ENCODE measurements at places on chromosomes 11 and 22. TPM values are rescaled to one million over a fixed set of nuclear protein-coding genes. Genes with fewer than 3 reads are reported as not detected.

KCTD14 gene
- not detected for total RNA-seq

DNA sequence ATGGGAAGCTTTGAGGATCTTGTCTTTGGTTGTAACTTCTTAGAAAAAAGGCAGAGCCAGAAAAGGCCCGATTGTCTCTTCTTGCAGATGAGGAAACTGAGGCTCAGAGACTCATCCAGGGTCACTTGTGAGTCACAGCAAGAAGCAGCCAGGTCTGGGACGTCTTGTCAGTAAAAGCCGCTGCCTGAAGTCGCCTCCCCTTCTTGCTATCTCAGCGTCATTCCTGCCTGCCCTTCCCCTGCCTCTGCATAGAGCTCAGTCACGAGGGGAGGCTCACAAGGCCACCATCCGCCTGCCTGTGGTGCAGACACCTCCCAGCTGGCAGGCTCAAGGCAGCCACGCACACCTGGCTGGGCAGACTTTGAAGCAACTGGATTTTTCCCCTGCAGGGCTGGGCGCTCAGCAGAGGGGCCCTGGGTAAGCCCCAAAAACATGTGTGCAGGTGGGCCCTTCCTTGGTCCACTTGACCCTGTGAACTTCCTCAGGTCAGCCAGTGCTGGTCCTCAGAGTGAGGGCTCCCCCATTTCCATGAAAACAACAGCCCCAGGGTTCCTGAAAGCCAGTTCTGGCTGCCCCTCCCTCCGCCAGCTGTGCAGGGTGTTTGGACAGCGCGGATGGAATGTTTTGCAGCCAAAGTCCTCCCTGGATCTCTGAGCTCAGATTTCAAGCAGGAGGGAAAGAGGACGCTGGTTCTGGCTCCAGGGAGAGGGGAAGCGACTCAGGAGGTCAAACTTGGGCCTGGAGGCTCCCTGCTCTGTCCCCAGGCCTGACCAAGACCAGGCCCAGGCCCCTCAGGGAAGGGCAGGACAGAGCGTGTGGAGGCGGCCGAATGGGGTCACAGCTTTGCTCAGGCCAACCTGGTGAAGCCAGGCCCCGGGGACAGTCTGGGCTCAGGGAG is 6.0 kb upstream of the RAB3IL1 start:
- no peak for DNase-seq

YIF1A gene
- total RNA-seq = 154 TPM

DNA sequence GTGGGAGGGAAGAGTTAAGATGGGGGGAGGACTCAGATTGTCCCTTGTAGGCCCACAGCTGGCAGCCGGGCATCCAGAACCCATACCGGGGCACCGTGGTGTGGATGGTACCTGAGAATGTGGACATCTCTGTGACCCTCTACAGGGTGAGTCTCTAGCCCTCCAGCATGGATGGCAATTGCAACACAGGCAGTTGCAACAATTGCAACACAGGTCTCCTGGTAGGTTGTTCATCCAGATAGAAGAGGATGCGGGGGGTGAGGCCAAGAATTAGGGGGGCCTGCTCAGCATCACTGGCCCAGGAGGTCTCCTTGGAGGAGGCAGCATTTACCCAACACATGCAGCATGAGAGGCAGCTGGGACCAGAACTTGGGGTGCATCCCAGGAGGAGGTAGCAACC is 3.4 kb downstream of the EHBP1L1 start:
- no peak for DNase-seq

GRCh38 chr11:38680746-38681145 is 2082.7 kb upstream of the RAG2 start:
- no peak for DNase-seq

DNA sequence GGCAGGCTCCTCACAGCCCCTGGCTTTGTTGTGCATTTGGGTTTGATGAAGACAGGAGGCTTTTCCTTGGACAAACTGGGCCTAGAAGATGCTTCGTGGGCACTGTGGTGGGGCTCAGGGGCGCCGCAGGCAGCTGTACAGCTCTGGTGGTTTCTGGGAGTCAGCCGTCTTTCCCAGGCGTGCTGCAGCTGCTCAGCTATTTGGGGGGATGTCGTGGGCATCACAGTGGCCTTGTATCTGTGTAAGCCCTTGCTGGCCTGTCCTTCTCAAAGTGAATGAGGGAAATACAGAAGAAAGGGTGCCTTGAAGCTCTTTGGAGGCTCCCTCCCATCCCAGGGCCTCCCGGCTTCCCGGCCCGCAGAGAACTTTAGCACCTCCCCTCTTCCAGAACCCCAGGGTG is 89.5 kb downstream of the TBC1D22A start:
- no peak for DNase-seq

- no peak for DNase-seq
These were observed 36.9 kb upstream of the WT1 start for GRCh38 chr11:32472226-32472625.

- DNase-seq = no peak
These were observed 37.2 kb upstream of the RAG2 start for GRCh38 chr11:36635066-36635862.

DNA sequence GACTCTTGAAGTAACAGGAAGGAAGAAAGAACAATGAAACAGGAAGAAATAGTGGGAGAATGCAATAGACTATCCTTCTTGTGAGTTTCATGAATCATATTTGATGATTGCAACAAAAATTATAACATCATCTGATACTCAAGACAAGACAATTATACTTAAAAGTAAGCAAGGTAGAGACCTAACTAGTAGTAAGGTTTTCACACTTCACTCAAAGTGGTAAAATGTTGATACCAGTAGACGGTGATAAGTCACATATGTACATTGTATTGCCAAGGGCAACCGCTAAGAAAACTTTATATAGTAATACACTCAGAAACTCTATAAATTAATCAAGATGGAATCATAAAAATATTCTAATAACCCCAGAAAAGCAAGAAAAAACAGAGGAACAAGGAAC is 107.8 kb downstream of the CYP2R1 start:
- no peak for DNase-seq

GSTT2 gene
- total RNA-seq = not detected

- no peak for DNase-seq
These were observed 68.9 kb downstream of the C11orf65 start for GRCh38 chr11:108398439-108398838.

- DNase-seq = no peak
These were observed 61.7 kb downstream of the CHRDL2 start for GRCh38 chr11:74669211-74670160.

APOBEC3B gene
- not detected for total RNA-seq

DNA sequence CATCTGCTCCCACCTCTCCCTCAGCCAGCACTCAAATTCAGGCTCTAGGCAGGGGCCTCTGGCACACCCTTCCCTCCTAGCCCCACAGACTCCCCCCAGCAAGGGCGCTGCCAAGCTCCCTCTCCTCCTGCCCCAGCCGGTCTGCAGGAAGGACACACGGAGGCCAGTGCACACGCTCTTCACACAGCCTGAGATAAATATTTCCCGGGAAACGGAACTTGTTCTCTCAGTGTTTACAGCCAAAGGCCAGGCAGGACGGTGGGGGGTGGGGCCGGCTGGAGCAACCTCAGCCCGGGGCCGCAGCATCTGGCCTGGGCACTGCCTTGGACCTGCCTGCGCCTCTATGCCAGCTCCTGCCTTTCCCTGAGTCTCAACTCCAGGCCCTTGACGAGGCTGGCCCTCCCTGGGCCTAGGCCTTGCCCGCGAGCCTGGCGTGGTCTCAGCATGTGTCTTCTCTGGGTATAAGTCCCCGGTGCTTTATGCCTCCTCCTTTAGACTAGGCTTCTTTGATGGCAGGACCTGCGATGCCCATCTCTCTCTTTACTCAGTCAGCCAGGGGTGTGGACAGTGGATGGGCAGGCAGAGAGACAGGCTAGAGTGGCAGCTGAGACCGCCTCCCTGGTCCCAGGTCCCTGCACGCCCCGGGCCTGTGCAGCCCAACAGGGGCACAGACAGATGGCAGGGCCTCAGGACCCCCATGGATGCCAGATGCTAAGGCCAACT is 48.4 kb downstream of the PDE2A start:
- no peak for DNase-seq

- DNase-seq = peak; percentile 73
These were observed 15.2 kb downstream of the PRR33 start for GRCh38 chr11:1876361-1877063.

DNA sequence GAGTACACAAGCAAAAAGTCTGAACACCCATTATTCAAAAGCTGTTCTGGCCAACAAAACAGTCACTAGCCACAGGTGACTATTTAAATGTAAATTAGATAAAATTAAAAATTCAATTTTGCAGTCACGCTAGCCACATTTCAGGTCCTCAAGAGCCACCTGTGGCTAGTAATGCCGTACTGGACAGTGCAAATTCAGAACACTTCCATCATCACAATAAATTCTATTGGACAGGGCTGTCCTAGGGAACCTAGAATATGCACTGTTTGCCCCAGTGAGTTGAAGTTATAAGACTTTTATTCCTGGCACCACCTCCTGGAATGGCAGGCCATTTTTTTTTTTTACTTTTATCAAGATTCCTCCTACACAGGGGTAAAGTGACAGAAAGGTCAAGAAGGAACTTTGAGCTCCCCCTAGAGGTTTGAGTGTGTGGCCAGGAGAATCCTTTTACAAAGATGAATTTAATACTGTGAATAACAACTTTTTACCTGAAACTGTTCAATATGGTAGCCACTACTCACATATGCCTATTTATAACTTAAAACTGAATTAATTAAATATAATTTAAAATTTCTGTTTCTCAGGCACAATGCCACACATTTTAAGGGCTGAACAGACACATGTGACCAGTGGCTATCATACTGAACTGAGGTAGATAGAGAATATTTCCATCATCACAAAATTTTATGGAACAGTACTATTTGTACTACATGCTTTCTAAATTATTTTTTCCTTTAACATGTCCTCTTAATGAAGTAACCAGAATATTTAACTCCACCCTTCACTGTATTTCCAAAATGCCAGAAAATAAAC is 6.5 kb downstream of the MSANTD2 start:
- DNase-seq = peak; percentile 61

Data from Karpas-422 (cell line).